ENCODE measurements at places on chromosomes 5 and 9.

DNA sequence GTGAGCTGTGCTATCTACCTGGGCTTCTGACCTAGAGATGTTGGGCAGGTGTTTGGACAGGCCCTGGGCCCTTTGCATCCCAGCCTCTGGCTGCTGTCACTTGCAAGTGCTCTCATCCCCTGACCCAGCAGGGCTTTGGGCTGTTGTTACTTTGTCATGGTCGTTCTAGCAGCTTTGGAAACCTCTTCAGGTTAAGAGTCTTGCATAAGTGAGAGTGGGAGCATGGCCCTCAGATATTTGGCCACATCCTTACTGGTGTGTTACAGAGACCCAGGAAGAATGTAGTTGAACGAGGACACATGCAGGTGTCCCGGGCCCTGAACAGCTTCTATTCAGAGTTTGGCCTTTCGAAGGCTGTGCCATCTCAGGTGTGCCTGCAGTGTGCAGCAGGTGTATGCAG is 4.5 kb downstream of the TENT4A start:
- DNase-seq = no peak

DNA sequence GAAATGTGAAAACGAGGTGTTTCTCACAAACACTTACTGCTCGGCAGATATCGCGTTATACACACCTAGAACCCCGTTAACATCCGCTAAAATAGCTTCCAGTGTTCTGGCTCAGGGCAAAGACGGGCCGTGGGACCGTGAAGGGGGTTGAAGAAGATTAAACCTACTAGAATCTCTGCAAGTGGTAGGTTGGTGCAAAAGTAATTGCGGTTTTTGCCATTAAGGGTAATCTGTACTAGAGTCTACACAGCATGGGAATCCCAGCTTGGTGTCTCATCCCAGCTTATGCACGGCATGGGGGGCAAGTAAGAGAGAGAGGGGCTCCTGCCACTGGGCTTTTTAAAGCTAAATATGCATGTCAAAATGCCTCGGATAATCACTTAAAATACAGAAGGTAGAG is 43.9 kb downstream of the HRH2 start:
- no peak for DNase-seq

- no peak for DNase-seq
These were observed 99.9 kb downstream of the KLF4 start for GRCh38 chr9:107389617-107390071.

DNA sequence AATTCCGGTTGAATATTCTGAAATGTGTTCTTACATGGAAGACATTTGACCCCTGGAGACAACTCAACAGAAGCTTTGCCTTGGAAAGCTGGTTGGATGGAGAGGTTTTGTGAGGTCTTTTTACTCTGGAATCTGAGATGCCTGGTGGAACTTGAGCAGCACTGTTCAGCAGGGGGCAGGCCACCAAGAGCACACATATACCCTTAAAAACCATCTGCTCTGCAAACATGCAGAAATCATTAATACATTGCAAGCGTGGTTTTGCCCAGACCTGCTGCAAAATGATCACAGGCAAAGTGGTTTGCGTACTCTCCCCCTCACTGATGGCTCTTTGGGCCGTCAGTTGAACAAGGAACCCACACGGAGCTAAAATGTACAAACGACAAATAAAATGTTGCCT is 32.8 kb upstream of the DAP start:
- DNase-seq = no peak

- no peak for DNase-seq
These were observed 3.3 kb upstream of the TTC23L start for GRCh38 chr5:34835664-34836063.

DNA sequence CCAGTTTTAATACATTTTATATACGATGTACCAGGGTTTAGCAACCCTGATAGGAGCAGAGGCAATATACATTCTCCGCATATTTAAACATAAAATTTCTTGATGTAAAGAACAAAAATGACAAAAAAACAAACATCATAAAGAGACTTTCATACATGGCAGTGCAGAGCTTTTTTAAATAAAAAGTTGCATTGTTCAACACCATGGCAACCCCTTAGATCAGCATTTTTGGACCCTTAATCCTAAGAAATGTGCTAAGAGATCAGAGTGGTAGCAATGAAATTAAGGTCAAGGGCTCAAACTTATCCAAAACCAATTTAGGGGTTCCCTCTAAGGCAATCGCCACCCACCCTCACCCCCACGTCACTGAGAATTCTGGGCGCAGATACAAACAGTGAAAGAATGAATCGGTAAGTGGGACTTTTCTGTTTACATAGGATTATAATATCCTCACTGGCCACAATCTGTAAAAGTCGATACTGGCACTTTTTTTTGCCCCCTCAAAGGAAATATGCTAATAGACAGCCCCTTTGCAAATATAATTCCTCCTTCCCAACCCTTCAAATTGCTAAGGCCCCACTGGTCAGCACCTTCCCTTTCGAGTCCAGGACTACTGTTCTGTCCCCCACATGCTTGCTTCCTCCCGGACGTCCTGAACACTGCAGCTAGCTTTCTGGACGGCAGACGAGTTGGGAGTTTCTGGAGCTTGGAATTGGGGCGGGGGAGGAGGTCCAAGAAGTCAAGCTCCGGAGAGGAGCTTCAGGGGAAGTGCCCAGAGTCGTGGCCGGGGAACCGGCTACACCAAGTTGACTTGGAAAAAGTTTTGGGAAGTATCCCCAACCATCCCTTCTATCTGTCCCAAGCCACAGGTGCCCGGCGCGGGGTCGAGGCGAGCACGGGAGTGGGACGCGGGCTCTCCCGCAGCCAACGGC is 2.2 kb downstream of the GAS1 start:
- DNase-seq = no peak

- no peak for DNase-seq
These were observed 76.1 kb downstream of the C5orf15 start for GRCh38 chr5:133892306-133892705.

DNA sequence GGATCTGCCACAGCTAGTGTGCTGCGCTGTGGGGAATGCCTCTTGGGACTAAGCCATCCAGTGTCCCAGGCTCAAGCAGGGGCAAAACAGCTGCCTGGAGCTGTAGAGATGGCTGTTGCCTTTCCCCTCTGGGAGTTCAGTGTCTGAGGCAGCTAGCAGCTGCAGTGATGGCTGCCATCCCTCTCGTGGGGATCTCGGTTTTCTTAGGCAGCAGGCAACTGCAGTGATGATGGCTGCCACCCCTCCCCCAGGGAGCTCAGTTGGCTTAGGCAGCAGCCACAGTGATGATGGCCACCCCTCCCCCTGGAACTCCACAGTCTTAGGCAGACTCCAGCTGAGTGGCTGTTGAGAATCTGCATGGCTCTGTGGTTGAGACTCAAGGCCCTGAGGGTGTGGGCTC is 1389.2 kb upstream of the NUDT12 start:
- DNase-seq = no peak

DNA sequence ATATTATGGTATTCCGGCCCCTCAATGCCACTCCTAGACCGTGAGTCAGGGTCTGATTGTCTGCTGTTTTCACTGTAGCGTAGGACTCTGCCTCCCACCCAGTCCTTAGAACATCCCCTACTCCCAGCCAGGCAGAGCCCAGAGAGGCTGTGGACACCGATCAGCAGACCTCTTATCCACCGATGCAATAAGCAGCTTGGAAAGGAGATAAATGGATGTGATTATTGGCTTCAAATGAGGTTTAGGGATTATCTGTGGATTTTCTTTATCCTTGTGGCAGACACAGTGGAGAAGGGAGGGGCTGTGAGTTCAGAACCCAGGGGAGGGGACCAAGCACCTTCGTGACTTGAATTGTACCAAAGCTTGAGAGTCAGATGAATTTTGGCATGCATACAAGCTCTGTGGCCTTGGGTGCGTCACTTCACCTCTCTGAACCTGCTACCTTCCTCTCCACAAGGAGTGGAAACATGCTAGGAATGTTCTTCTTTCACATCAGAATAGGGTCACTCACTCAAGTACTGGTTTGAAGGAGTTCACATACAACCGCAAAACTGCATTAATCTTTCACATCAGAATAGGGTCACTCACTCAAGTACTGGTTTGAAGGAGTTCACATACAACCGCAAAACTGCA is 83.1 kb upstream of the CPLX2 start:
- DNase-seq = no peak

- DNase-seq = no peak
These were observed 1.9 kb downstream of the SPRY4 start for GRCh38 chr5:142322747-142323479.

DNA sequence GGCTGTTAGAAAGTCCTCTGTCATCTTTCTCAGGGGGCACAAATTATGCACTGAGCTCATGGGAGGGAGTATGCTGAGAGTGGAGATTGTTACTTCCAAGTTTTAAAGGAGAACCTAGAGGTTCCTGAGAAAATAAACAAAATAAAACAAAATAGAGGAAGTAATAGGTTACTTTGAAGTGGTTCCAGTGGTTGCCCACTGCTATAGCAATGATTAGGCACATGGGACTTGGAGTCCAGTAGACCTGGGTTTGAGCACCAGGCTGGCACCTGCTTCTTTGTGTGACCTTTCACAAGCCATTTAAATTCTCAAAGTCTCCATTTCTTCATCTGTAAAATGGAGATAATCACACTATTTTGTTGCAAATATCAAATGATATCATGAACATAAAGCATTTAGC is 13.8 kb upstream of the CDC23 start:
- DNase-seq = no peak

DNA sequence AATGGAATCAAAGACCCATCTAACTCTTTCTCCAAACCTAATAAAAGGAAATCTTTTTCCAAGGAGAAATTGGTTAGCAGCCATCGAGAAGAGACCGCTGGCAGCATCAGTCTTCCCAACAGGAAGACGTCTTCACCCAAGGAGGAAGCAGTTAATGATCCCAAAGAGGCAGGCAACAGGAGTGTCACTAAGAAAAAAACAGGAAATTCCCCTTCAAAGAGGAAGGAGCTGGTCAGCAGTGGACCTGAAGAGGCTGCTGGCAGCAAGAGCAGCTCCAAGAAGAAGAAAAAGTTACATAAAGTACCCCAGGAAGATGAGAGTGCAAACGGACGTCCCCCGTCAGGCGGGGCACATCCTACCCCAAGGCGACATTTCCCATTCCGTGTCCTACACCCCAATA is 143.7 kb downstream of the ELAVL2 start:
- no peak for DNase-seq

- DNase-seq = no peak
These were observed 123.1 kb downstream of the PAPPA start for GRCh38 chr9:116276651-116277121.

DNA sequence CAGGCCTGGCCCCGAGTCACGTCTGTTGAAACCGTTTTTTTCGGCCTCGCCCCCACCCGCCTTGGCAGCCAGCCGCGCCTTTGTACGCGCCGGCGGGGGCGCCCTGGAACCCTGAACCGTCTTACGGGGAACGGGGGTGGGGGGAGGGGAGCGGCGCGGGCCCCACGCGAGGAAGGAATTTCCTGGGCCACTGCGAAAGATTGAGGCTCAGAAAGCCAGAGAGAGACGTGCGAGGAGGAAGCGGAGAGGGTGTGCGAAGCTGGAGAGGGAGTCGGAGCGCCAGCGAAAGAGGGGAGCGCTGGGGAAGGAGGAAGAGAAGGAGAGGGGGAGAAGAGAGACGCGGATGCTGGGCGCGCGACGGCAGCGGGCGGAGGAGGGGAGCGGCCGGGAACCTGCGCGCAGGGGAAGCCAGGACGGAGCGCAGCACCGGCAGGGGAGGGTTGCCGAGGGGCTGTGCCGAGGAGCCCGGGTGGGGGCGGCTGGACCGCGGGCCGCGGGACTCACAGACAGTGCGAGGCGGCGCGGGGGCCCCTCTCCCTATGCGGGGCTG is 4.6 kb upstream of the PRDM12 start:
- no peak for DNase-seq

GRCh38 chr5:54672871-54673270 is 155.3 kb downstream of the SNX18 start:
- DNase-seq = no peak

DNA sequence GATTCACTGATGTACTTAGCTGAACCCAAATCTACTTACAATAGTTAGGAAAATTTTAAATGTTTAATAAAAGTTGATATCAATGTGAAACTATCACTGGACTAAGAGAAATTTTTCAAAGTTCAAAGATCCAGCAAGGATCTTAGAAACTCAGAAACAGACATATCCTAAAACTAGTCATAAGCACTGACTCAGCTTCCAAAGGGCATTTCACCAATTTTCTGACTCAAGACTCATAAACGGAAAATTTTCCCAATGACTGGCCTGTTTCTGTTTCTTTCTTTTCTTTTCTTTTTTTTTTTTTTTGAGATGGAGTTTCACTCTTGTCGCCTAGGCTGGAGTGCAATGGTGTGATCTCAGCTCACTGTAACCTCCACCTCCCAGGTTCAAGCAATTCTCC is 66.6 kb downstream of the CDC14B start:
- no peak for DNase-seq

GRCh38 chr9:5442400-5443011 is 4.8 kb upstream of the PLGRKT start:
- DNase-seq = no peak

DNA sequence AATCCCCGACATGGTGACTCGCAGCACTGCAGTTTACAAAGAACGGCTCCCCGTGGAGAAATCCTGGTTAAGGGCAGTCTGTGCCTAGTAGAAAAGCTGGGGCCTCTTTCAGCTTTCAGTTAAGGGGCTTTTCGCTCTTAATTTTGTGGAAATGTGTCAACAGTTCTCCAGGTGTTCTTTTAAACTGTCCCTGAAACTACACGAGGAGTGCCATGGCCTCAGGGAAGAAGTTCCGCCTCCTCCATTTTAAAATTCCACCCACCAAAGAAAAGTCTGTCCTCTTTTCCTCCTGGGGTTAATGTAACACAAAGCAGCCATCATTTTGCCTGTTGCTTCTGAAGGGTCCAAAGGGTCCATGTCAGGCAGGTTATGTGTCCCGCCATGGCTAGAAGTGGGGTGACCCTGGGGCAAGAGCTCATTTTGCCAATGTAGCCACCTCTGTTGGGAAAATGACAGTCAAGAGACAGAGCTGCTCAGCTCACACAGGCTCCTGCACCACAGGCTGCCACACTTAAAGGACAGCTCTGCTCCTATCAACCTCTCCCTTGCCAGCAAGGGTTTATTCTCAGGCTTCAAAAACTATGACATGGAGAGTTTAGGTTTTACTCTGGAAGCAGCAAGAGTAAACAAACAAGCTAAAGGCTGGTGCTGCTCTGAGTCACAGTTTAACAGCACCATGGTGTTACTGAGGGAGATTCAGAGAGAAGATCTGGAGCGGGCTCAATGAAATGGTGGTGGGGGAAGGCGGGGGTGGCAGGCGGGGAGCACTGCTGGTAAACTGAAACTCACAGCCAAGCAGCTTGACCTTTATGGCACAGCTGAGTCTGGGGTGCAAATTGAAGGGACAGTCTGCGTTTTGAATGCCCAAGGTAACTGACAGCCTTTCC is 3.2 kb downstream of the WHRN start:
- no peak for DNase-seq

- no peak for DNase-seq
These were observed at the start of gene SCGB3A1 for GRCh38 chr5:180591311-180591887. Gene SCGB3A1, minus strand, starts transcription at chr5:180591499. Its CDS starts 37 bp downstream, at chr5:180591462.

GRCh38 chr5:33641744-33642505 is 201.2 kb downstream of the TARS1 start:
- DNase-seq = no peak

- no peak for DNase-seq
These were observed 28.0 kb downstream of the TXNDC8 start for GRCh38 chr9:110309681-110310080.

All from activated T-helper 1 cell treated with anti-CD3 and anti-CD28 coated beads, Interleukin-2, amount 50 U/mL, for 16 hours (primary cell).